ENCODE measurements at places on chromosomes 1 and 21. TPM values are rescaled to one million over a fixed set of nuclear protein-coding genes. Genes with fewer than 3 reads are reported as not detected.

DNA sequence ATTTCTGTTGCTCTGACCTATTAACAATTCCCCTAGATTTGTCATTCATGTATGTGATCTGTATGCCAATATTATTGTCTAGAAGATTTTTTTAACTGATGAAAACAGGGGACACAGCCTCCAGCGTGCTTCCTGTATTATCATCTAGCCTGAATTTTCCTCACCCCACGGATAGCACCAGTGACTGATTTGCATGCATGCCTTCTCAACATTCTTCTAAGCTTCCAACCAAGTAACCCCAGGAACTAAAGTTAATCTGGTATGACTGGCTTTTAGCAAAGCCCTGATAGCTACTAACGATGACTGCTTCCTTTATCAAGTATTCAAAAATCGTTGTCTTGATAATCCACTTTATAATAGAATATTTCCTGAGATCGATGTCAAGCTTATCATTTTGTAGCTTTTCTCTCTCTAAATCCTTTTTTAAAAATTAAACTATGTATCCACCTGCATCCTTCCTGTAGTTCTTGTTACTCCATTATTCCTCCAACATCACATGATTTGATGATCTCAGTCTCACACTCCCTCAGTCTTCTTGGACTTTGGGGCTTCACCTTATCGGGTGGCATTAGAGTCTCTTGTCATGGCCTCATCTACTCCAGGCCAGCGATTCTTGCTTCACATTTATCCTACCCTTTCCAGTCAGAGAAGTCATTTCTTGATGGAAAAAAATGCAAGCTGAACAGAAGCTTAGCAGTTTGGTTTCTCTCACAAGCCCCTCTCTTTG, 19.0 kb downstream of the BCAR3 start:
- no peak for DNase-seq

DNA sequence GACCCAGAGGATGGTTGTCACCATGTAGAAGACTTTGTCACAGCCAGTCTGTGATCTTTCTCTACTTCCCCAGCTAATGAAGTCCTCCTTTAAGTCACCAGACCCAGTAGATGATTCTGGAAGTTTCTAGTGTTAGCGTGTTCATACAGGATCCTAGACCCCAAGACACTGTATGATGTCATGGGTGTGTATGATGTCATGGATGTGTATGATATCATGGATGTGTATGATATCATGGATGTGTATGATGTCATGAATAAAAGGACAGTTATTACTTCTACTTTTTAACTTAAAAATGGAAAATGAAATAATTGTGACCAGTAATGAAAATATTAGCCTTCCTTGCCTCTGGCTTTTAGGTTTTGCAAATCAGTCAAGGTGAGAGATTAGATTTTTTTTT, 260.0 kb downstream of the FMN2 start:
- no peak for DNase-seq

DNA sequence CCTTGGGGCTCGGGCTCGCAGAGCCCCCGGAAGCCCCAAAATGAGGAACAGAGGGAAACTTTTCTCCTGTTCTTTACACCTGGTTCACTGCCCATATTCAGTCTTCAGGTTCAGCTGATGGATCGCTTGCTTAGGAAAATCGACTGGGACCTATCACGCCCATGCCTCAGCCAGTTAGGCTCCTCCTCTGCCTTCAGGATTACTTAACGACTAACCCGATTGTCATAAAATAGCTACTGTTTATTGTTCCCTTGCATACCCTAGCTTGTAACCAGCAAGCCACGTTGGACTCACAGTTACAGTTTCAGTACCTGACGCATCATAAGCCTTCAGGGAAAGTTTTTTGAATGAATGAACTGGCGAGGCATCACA, 692 bp downstream of the TARDBP start:
- no peak for DNase-seq

- no peak for DNase-seq
Measured at GRCh38 chr1:21233490-21233889, 56.8 kb downstream of the ECE1 start.

- DNase-seq, result no peak
Measured at GRCh38 chr1:177053648-177054047, 110.9 kb downstream of the ASTN1 start.

DNA sequence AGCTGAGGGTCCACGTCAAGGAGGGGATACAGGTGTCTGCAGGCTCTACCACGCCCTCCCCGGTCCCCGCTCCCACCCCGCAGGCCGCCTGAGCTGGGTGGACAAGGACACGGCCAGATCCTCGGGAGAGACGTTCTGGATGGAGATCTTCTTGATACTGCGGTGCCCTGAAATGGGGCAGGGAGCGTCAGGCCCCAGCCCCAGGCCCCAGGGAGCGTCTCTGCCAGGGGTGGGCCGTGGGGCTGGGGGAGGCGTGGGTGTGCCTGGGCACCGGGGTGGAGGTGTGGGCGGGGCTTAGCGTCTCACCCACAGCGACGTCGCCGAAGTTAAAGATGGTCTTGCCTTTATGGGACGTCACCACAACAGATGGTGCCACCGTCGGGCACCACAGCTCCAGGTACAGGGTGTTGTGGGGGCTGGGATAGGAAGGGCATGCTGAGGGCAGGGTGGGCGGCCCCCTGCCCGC, 7.3 kb upstream of the TMEM52 start:
- no peak for DNase-seq

Gene TFF1
- not detected for total RNA-seq

- no peak for DNase-seq
Measured at GRCh38 chr21:28283641-28284490, 708.8 kb downstream of the LTN1 start.

- peak; percentile 73 for DNase-seq
Measured at GRCh38 chr1:7207875-7208646, 422.8 kb downstream of the CAMTA1 start.

GRCh38 chr1:24077278-24077978, 34.5 kb downstream of the MYOM3 start:
- DNase-seq, result no peak

DNA sequence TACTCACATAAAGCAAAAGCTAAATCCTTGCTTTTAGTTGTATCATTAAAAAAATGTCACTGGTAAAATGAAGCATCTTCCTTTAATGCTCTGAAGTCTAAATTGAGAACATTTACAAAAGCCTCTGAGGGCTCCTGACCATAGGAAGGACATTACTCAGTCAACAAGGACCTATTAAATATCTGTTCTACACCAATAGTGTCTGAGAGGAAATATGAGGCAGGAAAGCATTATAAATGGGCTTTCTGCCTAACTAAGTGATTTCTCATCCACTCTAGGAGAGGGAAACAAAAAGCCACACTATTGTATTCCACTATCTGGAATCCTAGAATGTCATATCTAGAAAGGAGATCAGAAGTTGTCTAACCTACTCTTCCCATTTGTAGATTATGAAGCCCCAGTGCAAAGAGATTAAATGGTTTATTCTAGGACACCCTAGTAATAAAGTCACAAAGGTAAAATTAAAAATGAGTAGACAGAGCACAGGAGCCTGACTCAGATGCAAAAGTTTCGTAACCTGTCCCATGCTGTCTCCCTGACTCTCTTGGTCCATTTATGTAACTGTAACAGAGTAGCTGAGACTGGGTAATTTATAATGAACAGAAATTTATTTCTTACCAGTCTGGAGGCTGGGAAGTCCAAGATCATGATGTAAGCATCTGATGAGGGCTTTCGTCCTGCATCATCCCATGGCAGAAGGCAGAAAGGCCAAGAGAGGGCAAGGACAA, 17.6 kb downstream of the RGS1 start:
- DNase-seq, result no peak

Gene SIKE1
- 26.7 TPM for total RNA-seq

- DNase-seq, result no peak
Measured at GRCh38 chr1:62309906-62310305, 9.3 kb downstream of the KANK4 start.

- DNase-seq, result no peak
Measured at GRCh38 chr1:205772607-205773032, 2.7 kb downstream of the RAB29 start.

DNA sequence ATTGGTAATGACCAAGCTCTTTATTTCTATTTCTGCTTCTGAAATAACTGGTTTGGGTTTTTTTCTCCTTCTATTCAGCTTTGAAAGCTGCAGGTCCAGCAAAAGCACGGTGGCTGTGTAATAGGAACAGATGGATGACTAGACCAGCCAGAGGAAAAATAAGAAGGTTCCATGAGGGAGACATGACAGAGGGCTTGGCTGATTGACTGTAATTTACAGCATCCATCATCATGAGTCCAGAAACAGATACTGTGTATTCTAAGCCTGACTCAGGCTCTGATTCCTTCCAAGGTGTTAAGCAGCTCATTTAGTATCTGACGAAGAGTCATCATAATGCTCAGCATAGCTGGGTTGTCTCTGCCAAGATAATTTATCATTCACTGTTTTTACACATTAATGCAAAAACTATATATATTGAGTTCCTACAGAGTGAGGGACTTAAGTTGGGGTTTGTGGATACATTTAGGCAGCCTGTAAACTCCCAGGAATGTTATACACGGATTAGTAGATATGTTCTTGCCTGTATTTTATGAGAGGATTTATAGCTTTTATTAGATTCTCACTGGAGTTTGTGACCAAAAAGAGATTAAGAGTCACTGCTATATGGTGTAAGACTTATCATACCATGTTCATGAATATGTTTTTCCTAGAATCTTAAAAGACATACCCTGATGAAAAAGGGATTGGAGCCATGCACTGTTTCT, 72.6 kb downstream of the SGIP1 start:
- no peak for DNase-seq

DNA sequence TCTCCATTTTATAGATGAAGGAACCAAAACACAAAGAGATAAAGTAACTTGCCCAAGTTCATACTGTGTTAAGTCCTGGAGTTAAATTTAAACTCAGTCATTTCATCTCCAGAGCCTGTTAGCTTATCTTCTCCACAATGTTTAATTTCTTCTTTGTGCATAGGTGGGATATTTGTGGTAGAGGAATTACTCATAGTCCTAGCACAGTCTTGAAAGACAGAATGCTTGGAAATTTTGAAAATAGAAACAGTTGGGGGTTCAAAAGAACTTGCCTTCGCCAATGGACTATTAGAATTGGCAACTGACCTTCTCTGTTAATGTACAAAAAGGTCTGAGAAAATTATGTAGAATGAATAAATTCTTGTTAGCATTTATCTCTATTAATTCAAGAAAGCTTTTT, 832.0 kb upstream of the PRMT6 start:
- DNase-seq, result no peak

GRCh38 chr1:203317429-203318228, 12.3 kb downstream of the BTG2 start:
- no peak for DNase-seq

DNA sequence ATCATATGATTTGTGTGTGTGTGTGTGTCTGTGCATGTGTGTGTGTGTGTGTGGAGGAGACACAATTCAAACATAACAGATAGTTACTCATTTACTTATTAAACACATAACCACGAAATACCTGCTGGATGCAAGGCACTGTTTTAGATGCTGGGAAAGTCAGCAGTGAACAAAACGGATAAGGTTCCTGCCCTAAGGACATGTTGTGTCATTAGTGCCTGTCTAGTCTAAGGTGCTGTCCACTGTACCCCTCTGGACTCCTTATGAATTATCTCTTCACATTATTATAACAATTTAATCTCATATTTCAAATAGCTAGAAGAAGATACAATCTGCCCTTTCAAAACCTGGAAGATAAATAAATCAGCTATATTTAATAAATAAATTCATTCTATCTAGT, 162.4 kb downstream of the PLPPR5 start:
- DNase-seq, result no peak

Gene SLFNL1
- total RNA-seq, result 0.52 TPM

- no peak for DNase-seq
Measured at GRCh38 chr1:150966011-150966410, 8.6 kb downstream of the CERS2 start.

DNA sequence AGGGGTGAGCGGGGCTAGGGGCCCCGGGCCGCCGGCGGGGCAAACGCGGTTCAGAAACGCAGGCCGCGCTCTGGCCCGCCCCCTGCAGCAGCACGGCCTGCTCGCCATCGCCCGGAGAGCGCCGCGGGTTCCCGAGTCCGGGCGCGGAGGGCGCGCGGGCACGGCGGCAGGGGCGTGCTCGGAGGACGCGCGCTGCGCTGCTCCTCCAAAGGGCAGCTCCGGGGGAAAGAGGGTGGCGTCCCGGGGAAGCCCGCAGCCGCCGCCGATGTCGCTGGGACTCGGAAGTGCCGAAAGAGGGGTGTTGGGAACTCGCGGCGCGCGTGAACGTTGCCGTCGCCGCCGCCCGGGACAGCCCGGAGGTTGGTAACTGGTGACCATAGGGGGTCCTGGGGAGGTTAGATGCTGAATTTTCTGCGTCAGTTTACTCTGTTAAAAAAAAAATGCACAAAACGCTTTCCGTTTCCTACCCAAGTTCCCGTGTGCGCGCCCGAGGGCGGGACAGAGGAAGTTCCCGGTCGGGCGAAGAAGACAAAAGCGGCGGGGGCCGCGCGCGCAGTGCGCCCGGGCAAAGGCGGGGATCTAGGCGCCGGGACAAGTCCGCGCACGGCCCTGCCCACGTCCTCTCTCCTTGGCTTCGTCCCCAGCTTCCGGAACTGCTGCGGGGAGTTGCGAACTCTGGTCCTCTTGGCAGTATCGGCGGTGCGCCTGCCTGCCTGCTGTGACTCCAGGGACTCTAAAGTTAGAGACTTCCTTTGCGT, at the start of gene HHAT:
TSS of gene HHAT (plus strand) at position 157 of the 758 bp plus-strand sequence. CDS start 20,074 bp downstream, outside the sequence.
- DNase-seq, result peak; percentile 84

- DNase-seq, result peak; percentile 80
Measured at GRCh38 chr1:26110731-26111529, 694 bp upstream of the PDIK1L start.

DNA sequence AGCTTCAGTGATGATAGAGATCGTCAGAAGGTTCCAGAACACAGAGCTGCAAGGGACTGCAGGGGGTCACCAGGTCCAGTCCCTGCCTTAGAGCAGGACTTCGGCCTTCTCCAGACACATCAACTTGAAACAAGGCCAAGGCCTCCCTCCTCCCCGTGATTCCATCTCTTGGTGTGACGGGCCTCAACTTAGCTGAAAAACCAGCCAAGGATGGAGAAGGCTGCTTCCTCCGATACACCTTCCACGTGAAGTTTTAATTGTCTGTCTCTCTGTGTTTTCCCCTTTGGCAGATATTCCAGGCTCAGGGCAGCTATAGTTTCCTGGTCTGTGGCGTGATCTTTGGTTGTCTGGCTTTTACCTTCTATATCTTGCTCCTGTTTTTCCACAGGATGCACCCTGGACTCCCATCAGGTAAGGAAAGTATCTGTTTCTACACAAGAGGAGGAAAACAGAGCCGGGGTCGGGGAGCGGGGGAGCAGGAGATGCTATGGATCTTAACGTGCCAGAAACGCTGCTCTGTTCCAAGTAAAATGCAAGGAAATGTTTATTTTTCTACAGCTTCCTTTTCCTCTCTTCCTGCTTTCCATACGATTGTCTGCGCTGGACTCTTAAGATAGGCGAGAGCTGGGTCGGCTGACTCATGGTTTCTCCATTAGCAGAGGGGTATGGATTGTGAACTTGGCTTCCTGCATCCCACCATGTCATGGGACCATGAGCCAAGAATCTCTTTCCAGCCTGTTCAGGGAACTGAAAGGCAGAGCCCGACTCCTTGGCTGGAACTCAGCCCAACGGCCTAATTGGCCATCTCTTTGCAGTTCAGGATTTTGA, 32.8 kb downstream of the ELK4 start:
- DNase-seq, result no peak

DNA sequence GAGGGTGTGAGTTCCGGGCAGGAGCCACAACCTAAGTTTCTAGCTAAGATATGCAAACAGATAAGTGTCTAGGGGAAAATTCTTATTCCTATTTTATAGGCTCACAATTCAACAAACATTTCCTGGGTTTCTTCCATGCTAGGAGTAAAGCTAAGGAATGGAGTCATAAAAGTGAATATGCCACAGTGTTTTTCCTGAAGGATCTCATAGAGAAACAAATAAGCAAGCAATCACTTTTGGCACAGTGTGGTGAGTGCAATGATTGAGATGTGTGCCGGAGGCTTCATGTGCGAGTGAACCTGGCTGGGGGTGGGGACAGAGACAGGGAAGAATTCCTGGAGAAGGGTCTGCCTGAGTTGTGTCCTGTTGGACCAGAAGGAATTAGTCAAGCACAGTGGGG, 147.4 kb downstream of the TENT5C start:
- no peak for DNase-seq
